NCI-H2081 (cell line): ENCODE measurements at places on chromosomes 4 and X.

DNA sequence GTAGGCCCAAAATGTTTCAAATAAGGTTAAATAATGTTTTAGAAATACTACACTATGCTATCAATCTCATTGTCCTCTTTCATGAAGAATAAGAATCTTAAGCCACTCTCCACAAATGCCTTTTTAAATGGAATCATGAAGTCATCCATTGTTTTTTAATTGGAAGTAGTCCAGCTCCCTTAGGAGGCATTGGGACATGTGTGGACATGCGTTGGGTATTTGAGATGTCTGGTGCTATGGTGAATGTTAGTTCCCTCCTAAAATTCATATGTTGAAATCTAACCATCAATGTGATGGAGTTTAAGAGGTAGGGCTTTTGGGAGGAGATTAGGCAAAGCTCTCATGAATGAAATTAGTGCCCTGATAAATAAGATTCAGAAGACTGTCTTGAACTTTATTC, 289.0 kb downstream of the C4orf33 start:
- DNase-seq: no peak

DNA sequence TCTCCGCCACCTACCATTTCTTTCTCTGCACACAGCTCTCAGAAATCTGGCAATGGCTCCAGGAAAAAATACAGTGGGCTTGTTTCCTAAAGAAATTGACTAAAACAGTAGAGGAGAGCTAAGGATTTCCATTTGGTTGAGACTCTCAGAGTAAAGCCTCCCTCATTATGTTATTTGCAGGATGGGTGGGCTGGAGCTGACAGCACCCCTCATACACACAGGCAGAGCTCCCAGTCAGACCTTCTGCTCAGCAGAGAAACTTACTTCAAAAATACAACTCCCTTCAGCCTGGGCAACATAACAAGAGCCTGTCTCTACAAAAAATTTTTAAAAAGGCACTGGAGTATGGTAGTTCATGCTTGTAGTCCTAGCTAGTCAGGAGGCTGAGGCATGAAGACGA, 44.9 kb downstream of the ENPEP start:
- DNase-seq: no peak

- DNase-seq: no peak
Measured at GRCh38 chr4:159012381-159012780, 90.5 kb upstream of the RAPGEF2 start.

GRCh38 chr4:105598787-105599186, 46.4 kb downstream of the ARHGEF38 start:
- no peak for DNase-seq

DNA sequence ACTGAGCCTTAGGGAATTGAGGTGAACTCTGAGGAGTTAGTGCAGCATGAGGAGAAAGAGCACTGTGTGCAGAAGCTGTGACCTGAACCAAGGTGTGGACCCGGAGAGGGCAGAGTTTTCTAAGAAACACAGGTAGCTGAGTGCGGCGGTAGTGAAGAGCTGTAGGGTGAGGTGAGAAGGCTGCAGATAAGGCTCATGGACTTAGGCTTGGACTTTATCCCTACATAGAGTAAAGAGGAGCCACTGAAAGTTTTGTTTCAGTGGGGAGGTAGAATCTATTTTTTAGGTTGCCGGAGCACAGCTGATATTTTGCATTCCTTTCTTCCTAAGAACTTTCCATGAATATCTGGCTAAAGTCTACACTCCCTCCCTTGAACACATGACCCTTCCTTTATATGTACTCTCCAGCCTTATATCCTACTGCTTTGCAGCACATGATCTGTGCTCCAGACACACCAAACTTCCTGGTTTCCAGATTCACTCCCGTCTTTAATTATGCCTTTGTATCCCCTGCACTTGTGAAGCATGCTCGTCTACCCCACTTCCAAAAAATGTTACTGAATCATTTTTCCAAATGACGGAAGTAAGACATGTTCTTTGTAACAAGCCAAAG, 10.6 kb upstream of the PGRMC2 start:
- no peak for DNase-seq
